ENCODE measurements at places on chromosomes 2 and 18. TPM values are rescaled to one million over a fixed set of nuclear protein-coding genes. Genes with fewer than 3 reads are reported as not detected.

The BMPR2 gene
- total RNA-seq: 11.8 TPM

The CPS1 gene
- 12.6 TPM for total RNA-seq

The SNTG2 gene
- total RNA-seq: not detected

The LOXHD1 gene
- not detected for total RNA-seq

The CTAGE1 gene
- total RNA-seq: not detected

The TFPI gene
- total RNA-seq: 60.9 TPM

The IL1B gene
- 0.13 TPM for total RNA-seq

The LHCGR gene
- total RNA-seq: not detected

The MOGAT1 gene
- not detected for total RNA-seq

The HOXD3 gene
- total RNA-seq: not detected

The IFIH1 gene
- total RNA-seq: 1.1 TPM

The MEP1B gene
- total RNA-seq: 0.05 TPM

Measured in A549 treated with dexamethasone at 1 μM for 4 hours (cell line).